ENCODE measurements at places on chromosomes 16 and 17.

GRCh38 chr16:72367851-72368250, 195.9 kb upstream of the PMFBP1 start:
- no peak for DNase-seq

GRCh38 chr16:27319257-27319965, 5.6 kb downstream of the IL4R start:
- no peak for DNase-seq

- no peak for DNase-seq
These were observed 48.9 kb upstream of the LHX1 start for GRCh38 chr17:36888236-36888951.

DNA sequence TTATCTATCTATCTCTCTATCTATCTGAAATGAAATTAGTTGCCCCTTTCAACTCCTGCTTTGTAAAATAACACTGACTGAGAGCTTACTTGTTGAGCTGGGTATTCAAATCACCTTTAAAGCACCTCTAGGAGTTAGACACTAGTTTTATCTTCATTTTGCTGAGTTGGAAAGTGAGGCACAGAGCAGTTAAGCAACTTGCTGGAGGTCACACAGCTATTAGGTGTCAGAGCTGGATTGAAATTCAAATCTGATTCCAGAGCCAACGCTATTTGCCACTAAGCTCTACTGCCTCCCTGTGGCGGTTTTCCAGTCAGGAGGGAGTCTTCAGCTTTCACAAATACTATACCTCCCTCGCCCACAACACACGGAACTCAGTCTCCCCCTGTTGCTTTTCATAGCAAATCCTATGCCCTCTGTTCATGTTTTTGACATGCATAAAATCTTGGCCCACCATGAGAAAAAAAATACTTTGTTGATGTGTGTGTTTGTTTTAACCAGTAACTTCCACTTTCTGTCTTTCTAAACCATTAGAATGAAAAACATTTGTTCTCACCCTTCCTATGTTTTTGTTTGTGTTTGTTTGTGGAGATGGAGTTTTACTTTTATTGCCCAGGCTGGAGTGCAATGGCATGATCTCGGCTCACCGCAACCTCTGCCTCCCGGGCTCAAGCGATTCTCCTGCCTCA, 74.8 kb upstream of the SMURF2 start:
- peak; percentile 9 for DNase-seq

- DNase-seq = no peak
These were observed 15.7 kb upstream of the SLC35B1 start for GRCh38 chr17:49723423-49723822.

- no peak for DNase-seq
These were observed 9.5 kb downstream of the IRF8 start for GRCh38 chr16:85908444-85908843.

DNA sequence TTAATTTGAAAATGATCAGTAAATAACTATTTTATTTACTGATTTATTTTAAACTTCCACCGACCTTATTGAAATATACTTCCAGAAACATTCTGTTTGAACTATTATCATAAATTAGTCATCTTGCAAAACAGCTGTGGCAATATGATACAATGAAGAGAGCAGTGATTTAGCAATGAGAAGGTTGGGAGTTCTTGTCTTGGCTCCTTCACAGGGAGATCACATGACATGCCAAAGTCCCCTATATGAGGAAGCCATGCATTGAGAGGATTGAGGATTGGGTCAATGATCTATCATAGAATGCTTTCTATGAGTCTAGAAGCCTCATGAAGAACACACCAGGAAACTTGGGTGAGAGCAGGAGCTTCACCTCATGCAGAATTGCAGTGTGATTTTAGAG, 222.7 kb downstream of the LGALS9B start:
- no peak for DNase-seq

- no peak for DNase-seq
These were observed 1.8 kb upstream of the EXOSC6 start for GRCh38 chr16:70253291-70254106.

DNA sequence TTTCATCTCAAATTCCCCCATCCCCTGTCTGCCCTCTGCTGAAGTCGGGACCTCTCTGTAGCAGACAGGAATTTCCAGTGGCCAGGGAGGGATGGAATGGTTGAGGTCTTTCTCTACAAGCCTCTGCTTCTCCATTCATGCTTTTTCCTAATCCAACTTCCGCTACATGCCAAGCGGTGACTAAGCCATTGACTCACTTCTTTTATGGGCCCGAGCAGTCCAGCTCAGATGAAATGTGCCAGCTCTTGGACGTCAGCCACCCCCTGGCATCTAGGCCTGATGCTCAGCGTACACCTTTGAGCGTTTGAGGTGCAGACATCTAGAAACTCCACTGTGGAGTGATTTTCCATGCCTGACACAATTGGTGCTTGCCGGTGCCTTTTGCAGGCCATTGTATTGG, 40.7 kb upstream of the GPR139 start:
- no peak for DNase-seq

DNA sequence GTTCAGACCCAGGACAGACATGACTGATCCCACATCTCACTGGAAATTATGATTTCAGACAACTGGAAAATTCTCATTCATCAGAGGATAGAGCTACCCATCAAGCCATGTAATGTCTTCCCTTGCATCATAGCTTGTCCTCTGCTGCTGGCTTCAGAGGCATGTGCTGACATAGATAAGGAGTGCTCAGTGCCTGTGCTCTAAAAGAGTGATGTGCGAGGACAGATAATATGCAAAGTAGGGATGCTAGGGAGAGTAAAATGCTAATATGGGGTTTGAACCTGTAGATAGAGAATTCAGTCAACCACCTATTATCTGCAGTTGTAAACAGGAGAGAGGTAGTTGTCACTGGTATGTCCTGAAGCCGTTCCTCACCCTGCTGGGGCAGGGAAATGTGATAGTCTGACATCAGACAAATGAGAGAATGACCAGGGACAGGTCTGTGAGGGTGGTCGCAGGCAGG, 349.7 kb upstream of the CCL2 start:
- DNase-seq = no peak

- DNase-seq = peak; percentile 6
These were observed 589 bp downstream of the XYLT2 start for GRCh38 chr17:50346313-50347116.

DNA sequence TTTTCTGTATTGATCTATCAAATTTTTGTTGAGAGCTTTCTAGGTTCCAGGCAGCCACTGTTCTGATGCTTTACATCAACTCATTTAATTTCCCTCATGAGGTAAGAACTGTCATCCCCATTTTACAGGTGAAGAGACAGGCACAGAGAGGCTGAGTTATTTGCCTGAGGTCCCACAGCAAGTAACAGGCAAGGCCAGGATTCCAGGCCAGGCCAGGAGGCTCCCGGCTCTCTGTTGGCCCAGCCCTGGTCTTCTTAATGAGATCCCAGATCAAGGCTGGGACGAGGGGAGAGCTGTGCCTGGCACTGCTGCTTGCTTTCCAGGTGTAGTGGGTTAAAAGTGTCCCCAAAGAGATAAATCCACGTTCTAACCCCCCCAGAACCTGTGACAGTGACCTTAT, 22.4 kb upstream of the RMI2 start:
- no peak for DNase-seq

DNA sequence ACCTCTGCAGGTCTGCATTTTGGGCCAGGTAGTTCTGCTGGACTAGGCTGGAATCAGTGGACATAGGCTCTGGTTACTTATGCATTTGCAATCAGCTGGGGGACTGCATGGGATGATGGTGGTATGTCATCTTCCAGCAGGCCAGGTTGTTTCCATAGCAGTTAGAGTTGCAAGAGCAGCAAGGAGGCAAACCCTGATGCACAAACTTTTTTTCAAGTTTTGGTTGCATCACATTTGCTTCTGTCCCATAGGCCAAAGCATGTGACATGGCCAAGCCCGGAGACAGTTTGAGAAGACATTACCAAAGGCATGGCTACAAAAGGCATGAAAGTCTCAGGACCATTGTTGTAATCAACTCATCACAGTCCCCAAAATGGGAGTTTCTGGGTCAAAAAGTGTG, 58.2 kb downstream of the PRKCB start:
- no peak for DNase-seq

DNA sequence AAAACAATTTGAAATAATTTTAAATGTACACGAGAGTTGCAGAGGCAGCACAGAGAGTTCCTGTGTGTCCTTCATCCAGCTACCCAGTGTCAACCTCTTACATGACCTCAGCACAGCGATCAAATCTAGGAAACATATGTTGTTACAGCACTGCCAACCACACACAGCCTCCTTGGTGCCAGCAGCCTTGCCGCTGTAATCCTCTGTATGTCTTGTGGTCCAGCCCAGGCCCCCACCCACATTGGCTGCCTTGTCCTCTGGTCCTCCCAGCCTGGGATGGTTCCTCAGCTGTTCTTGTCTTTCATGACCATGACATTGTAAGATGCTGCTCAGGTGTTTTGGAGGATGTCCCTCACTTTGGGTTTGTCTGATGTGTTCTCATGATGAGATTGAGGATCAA, 178.0 kb downstream of the RPTOR start:
- DNase-seq = no peak

DNA sequence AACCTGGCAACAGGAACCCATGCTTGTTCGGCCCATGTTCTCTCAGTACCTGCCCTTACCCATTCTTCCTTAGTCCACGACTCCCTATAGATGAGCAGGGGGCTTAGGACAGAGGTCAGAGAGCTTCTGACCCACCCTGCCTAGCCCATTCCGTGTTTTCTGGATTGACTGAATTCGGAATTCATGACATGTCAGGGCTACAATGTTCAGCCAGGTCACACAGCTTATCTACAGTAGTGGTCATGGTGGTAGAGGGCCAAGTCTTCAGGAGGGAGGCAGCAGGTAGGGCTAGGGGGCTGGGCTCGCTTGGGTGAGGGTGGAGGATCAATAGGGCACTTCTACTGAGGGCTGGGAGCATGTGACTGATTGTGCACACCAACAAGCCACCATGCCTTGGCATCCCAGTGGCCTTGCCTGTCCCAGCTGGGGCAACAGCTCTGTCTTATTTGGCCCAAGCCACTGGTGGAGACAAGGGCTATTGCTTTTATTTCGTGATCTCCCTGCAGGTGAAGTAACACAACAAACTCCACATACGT, 3.1 kb downstream of the HEXIM2 start:
- no peak for DNase-seq

DNA sequence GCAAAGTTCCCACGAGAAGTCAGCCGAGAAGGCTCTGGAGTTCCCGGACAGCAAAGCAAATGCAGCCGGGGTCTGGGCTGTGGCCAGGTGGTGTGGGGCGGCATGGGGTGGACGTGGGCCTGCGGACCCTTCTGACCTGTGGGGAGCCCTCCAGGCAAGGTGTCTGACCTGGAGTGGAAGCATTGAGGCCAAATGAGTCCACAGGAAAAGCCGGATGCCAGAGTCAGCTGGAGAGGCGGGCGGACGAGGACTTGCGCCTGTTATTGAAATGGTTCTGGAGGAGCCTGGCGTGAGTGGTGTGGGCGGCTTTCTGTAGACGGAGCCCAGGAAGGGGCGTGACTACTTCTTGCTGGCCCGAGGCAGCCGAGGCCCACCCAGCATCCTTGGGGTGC, 50.5 kb upstream of the ZNF750 start:
- no peak for DNase-seq

GRCh38 chr17:19359151-19359550, 3.4 kb downstream of the B9D1 start:
- DNase-seq = no peak

- DNase-seq = no peak
These were observed 75.8 kb downstream of the AXIN2 start for GRCh38 chr17:65485388-65486299.

DNA sequence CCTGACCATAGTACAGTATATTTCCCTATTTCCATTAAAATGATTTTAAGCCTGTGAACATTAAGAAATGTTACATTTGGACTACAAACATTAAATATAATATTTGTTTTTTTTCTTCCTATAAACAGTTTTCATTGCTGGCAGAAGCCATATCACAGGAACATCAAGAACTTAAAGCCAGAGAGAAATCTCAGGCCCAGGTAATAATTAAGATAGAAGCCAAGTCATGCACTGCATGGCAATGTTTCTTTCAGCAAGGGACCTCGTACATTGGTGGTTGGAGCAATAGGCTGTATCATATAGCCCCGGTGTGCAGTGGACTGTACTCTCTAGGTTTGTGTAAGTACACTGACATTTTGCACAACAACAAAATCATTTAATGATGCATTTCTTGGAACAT, 30.1 kb downstream of the CEP95 start:
- DNase-seq = no peak

DNA sequence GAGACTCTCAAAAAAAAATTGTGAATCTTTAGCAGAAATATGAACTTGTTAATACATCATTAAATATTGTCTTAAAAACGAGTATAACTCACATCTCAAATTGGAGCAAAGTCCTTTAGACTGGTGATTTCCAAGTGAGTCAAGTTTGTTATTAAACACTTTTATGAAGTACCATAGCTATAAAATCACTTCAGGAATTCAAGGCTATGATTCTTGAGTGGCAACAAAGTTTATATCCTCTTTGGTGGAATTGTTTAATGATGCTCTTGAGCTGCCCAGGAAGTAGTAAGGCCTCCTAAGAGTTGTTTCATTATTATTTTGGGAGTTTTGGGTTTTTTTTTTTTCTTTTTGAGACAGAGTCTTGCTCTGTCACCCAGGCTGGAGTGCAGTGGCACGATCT, 16.7 kb upstream of the BLMH start:
- DNase-seq = no peak

GRCh38 chr16:8452941-8453340, 137.4 kb downstream of the TMEM114 start:
- no peak for DNase-seq

GRCh38 chr16:86598607-86599565, 20.5 kb downstream of the FOXL1 start:
- no peak for DNase-seq

GRCh38 chr17:15446036-15446435, 21.4 kb downstream of the CDRT4 start:
- DNase-seq = no peak

DNA sequence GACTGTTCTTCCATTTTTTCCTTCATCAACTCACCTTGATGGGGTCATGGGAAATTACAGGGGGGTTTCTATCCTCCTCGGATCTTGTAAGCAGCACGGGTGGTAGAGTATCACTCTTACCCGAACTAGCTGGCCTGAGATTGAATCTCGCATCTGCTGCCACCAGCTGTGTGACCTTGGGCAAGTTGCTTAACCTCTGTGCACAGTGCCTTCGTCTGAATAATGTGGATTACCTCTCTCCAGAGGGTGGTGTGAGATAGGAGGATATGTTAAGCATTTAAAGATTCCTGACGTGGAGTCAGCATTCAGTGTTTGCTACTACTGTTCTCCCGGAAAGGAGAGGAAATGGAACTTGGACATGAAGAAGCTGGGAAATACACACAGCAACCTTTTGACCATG, 24.4 kb downstream of the LASP1 start:
- DNase-seq = no peak

- no peak for DNase-seq
These were observed 146.7 kb downstream of the PPM1E start for GRCh38 chr17:58902322-58902721.

DNA sequence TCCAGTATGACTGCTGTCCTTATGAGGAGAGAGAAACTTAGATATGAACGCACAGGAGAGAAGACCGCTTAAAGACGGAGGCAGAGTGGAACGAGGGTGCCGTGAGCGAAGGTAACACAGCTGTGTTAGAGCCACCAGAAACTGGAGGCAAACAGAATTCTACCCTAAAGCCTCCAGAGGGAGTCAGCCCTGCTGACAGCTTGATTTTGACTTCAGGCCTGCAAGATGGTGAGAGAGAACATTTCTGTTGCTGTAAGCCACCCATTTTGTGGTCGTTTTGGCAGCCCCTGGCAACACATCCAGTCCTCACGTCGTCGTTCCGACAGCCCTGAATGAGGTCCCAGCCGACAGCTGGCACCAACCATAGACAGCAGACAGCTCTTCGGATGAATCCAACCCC, 2.8 kb upstream of the SPATA2L start:
- no peak for DNase-seq

GRCh38 chr17:12826431-12826830, 37.1 kb downstream of the ARHGAP44 start:
- DNase-seq = no peak
